Kidney (tissue), 22 donors: ENCODE measurements at places on chromosomes 16 and 17. TPM values are rescaled to one million over a fixed set of nuclear protein-coding genes. Genes with fewer than 3 reads are reported as not detected.

DNA sequence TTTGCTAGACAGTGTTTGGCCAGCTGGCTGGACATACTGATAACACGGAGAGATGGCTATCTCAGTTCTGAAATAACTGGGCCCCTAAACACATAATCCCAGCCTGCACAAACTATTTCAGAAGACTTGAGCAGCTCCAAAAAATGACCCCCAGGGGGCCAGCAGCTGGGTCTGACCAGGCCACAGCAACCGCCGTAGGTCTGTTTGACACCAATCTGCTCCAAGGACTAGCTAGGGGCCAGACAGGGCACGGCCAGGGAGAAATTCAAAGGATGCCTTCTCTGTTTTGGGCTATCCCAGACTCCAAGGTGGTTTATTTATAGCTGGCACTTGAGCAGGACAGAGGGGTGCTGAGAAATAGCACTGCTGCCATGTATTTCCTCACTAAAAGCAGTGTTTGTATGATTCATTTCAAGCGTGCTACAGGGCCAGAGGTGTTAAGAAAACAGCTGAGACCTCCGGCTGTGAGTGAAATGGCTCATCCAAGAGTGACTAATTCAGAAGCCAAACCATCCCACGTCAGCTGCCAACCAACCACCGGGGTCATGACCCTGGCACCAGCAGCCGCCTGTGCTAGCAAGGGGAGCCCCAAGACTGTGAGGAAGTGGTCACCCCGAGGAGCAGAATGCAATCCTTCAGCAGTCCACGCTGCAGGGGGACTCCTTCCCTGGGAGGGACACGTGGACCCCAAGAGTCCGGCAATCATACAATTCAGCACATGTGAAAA is 5.7 kb downstream of the GGA2 start:
- DNase-seq: no peak

CEP295NL gene
- not detected for polyA plus RNA-seq

- no peak for DNase-seq
Observed at GRCh38 chr17:70499067-70499786, 329.9 kb downstream of the KCNJ2 start.

TMEM94 gene
- 49.6 TPM for polyA plus RNA-seq

DNA sequence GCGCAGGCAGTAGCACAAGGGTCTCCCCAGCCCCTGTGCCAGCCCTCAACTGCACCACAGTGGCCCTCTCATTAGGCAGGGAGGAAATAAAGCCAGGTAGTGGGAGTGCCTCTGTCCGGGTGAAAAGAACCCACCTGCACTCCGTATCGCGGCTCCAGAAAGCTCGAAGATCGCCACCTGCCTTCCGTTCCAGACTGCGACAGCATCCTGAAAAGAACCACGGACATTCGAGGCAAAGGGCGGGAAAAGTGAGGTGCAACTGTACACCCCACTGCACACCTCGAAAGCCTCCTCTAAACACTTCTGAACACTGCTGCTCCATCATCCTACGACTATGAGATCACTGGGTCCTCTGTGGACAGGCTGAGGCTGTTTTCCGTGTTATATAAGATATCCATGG is 28.7 kb downstream of the IFT140 start:
- DNase-seq: no peak

DNA sequence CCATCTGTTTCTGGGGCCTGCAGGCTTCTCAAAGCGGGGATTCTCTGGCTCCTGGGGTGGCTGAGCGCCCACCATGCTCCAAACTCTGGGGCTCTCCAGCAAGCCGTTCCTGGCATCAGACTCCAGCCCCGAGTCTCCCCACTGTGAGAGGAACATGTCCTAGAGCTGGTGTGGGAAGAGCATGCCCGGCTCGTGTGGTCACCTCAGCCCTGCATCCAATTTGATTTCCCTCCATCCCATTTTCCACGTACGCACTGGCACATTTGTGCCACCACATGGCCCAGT is 23.2 kb upstream of the KCNJ12 start:
- no peak for DNase-seq

GRCh38 chr16:68756239-68756915 is 19.3 kb downstream of the CDH1 start:
- DNase-seq: no peak

NUP85 gene
- polyA plus RNA-seq: 23.9 TPM

FBXW10B gene
- 0.54 TPM for polyA plus RNA-seq

- DNase-seq: no peak
Observed at GRCh38 chr17:81980707-81981343, 3.4 kb downstream of the ASPSCR1 start.

PRSS27 gene
- polyA plus RNA-seq: 0.41 TPM

C17orf100 gene
- 3.7 TPM for polyA plus RNA-seq

GRCh38 chr16:86835982-86836381 is 257.6 kb downstream of the FOXL1 start:
- DNase-seq: no peak

GRCh38 chr16:30418350-30419181 is 11.2 kb downstream of the ZNF771 start:
- DNase-seq: no peak

- DNase-seq: no peak
Observed at GRCh38 chr17:8386841-8387240, 3.8 kb upstream of the RPL26 start.

DNA sequence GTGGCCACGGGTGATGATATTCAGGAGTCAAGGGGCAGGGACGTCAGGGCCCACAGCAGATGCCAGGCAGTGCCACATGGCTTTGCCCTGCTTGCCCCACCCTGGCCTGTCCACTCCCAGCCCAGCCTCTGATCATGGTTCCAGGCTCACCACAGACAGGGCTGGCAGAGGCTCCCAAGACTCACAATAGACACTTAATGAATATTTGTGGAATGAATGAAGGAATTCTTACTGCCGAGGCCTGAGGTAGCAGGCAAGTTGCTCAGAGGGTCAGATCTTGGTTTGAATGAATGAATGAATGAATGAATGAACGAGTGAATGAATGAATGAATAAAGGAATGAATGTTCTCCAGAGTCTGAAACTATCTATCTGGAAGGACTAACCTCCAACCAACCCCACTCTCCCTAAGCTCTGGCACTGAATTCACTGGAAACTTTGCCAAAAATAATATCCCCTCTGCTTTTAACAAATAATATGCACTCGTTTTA is 60.9 kb downstream of the RAI1 start:
- DNase-seq: no peak

- peak; percentile 28 for DNase-seq
Observed at GRCh38 chr16:58464047-58464915, 35.7 kb upstream of the NDRG4 start.

GRCh38 chr16:85094812-85095211 is 17.5 kb downstream of the CIBAR2 start:
- no peak for DNase-seq

DNA sequence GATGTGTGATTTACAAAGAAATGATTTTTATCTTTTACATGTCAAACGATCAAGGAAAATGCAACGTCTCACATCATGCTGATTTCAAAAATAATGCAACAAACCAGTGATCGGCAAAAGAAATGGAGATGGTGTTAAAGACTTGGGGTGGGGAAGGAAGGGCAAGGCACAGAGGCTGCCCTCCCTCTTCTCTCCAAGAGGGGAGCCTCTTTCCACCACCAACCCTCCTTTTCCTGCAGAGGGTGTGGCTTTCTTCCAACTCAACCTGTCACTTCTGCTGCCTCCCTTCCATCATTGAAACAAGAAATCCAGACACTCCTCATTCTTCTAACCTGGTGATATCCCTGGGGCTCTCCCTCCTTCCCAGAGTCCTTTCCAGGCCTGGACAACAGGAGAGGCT is 320.8 kb downstream of the SLC39A11 start:
- DNase-seq: no peak

GRCh38 chr16:64074706-64075105 is 1047.2 kb downstream of the CDH11 start:
- no peak for DNase-seq

ATP1B2 gene
- polyA plus RNA-seq: 12.8 TPM

TEKT1 gene
- polyA plus RNA-seq: not detected

- no peak for DNase-seq
Observed at GRCh38 chr16:2046893-2047329, 723 bp downstream of the NTHL1 start.

- no peak for DNase-seq
Observed at GRCh38 chr17:72751746-72752145, 340.7 kb downstream of the SLC39A11 start.

ZNF469 gene
- polyA plus RNA-seq: 0.09 TPM

DNA sequence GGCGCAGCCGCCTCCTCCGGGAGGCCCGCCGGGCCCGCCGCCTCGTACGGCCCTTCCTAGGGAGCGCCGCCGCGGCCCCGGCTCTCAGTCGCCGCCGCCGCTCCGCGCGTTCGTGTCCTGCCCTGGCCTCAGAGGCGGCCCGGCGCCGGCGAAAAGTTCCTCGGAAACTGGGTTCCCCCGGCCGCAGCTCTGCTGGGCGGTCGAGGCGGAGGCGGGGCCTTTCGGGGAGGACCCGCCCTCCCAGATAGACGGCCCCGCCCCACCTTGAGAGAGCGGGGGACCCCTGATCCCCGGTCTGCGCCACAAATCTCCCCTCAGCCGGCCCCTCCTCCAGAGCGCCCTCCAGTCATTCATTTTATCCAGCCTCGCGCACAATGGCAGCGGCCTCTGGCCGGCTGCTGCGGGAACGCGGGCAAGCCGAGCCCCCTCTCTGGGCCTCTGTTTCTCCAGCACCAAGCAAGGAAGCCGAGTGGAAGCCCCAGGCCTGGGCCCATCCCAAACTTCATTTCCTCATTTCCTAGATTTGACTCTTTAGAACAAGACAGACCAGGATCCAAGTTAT is at the start of gene SREBF1:
SREBF1 (minus strand) TSS at position 169 of the 562 bp plus-strand sequence. CDS start 169 bp downstream, outside the sequence.
- peak; percentile 86 for DNase-seq

DNA sequence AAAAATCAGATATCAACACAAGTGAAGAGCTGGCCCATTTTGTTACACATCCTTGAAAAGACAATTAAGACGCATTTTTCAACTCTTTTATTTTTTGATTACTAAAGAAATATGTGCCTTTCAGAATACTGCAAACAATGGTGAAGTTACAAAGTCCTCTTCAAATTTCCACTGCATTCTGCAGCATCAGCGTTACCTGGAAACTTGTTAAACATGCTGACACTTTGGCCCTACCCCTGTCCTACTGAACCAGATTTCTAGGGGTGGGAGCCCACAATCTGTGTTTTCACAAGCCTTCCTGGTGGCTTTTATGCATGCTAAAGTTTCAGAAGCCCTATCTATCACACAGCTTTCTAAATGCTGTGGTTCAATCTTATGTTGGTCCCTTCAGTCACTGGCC is 4.5 kb upstream of the CCL14 start:
- no peak for DNase-seq

RSAD1 gene
- 39.9 TPM for polyA plus RNA-seq

DNA sequence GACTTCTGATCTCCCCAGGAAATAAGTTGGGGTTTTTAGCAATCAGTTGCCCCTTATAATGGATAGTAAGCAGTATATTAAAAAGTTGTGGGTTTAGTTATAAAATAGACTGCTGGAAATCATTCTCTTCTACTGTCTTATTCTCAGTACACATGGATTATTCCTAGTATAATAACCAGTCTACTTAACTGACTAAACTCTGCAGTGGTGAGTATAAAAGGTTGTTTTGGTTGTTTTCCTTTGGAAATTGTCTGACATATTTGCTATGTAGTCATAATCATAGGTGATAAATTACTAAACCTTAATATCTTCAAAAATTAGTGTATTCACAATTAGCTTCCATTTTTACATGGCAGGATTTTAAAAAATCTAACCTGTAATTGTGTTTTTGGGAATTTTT is 31.4 kb downstream of the CTCF start:
- no peak for DNase-seq

DNA sequence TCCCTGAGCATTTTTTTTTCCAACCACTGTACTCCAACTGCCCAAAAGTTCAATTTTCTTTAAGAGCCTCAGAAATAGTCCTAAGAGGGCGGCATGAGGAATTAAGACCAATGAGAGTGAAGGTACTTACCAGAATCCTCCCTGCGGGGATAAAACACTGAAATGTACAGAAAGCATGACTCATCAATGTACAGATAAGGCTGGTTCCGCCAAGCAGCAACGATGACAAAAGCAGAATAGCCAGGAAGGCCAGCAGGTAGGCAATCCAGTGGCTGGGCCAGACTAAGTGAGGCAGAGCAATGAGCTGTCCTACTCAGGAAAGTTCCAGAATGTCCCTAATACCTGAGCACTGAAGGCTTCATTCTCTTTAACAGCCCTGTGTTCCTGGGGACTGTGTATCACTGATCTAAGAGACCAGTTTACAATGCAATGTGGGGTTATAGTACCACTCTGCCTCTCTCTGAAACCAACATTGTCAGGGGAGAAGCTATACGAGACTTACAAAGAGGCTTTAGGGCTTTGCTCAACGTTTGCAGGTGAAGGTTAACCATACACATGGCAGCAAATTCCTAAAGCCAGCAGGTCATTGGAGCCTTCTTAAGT is 11.0 kb upstream of the GPR139 start:
- DNase-seq: no peak

SULT1A3 gene
- 31.3 TPM for polyA plus RNA-seq

EME1 gene
- not detected for polyA plus RNA-seq

DNA sequence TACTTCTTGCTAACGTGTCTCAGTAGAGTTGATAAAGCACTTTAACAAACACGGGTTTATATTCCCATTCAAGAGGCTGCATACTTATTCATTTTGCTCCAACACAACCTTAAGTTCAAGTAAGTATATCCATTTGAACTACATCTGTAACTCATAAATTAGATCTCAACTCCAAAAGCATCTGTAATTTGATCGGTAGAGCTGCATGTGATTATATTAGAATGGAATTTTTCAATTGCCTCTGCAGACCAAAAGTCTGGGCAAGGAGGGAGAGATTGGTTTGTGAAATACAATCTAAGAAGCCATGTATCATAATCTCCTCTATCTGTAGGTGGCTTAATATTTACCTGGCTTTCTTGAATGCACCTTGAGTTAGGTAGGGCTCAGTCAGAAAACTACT is 371.0 kb downstream of the RBFOX1 start:
- DNase-seq: no peak

DNA sequence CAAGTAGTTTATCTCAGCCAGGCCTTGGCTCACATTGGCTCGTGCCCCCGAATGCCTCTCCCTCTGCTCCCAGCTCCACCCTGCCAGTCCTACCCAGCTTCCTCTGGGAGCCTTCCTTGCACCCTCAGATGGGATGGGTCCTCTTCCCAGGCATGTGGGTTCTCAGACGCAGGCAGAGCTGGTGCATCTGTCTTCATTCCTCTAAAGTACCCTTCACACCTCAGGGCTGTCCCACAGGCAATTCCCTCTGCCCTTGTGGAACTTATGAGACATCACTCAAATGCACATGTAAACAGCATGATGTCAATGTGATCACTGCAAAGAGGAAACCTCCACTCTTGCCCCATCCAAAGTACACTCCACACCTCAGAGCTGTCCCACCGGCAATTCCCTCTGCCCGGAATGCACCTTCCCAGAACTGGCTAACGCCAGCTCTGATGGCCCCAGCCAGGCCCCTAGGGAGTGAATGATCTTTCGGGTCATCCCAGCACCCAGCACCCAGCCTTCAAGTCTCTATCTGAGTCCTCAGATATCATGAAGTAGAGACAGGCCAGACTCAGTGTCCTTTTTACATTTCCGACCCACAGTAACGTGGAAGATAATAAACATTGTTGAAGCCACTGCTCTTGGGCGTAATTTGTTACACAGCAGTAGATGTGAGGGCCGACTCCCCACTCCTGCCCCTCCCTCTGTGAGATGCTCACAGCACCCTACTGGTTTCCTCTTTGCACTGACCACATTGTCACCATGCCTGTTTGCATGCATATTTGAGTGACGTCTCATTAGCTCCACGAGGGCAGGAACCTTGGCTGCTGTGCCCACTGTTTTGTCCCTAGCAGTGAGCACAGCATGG is 85.4 kb downstream of the N4BP1 start:
- DNase-seq: no peak

- no peak for DNase-seq
Observed at GRCh38 chr17:57451191-57451590, 194.9 kb downstream of the MSI2 start.

CLEC18A gene
- 87.7 TPM for polyA plus RNA-seq

- no peak for DNase-seq
Observed at GRCh38 chr17:79280866-79281572, 206.4 kb downstream of the ENGASE start.

DPEP3 gene
- not detected for polyA plus RNA-seq
